ENCODE measurements at places on chromosomes 4 and X. TPM values are rescaled to one million over a fixed set of nuclear protein-coding genes. Genes with fewer than 3 reads are reported as not detected.

Gene PAGE2B
- not detected for total RNA-seq

- DNase-seq = peak; percentile 63
Observed at GRCh38 chrX:68696267-68696990, 49.0 kb downstream of the STARD8 start.

DNA sequence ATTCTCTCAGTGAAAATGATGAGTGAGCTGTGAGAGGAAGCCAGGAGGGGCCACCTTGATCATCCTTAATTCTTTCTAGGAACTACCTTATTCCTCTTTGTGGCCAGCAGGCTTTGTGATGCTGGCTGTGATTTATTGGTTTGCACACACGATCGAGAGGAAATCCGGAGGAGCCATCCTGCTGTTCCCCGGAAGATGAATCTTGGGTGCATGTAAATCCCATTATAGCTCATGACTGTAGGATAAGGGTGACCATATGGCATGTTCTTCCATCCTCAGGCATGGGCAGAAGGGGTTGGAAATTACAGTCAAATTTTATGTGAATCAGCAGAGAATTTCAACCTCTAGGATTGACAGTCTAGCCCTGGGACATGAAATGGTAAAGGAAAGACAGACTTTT lies 254.5 kb downstream of the UNC5C start:
- DNase-seq = no peak

GRCh38 chr4:36256398-36256891 lies 12.1 kb upstream of the ARAP2 start:
- DNase-seq = no peak

All from osteoblast (primary cell).